Tibial nerve (tissue), 4 donors: ENCODE measurements at places on chromosomes 16 and 17. TPM values are rescaled to one million over a fixed set of nuclear protein-coding genes. Genes with fewer than 3 reads are reported as not detected.

CRHR1 gene
- not detected for total RNA-seq

TNFRSF13B gene
- total RNA-seq: not detected

NAGS gene
- total RNA-seq: 7.2 TPM

SLC16A13 gene
- 0.42 TPM for total RNA-seq

ELAC2 gene
- 73.9 TPM for total RNA-seq

ZDHHC1 gene
- total RNA-seq: 32.9 TPM

EXOSC6 gene
- 27.0 TPM for total RNA-seq

ZNF750 gene
- total RNA-seq: not detected

CDH8 gene
- not detected for total RNA-seq

CD300C gene
- total RNA-seq: 0.59 TPM

ABCC3 gene
- 8.8 TPM for total RNA-seq

SSTR5 gene
- not detected for total RNA-seq

EXOC7 gene
- total RNA-seq: 51.7 TPM

COX4I1 gene
- total RNA-seq: 318 TPM

HEATR9 gene
- total RNA-seq: not detected

FAM171A2 gene
- total RNA-seq: 5.4 TPM

KRTAP9-6 gene
- not detected for total RNA-seq

OR2C1 gene
- total RNA-seq: 0.59 TPM

TLCD1 gene
- total RNA-seq: 1.2 TPM

CCL8 gene
- total RNA-seq: not detected

RUNDC1 gene
- total RNA-seq: 14.4 TPM

KRT32 gene
- not detected for total RNA-seq

MYCBPAP gene
- total RNA-seq: 6.8 TPM

MYLK3 gene
- total RNA-seq: 1.0 TPM

NPIPB6 gene
- total RNA-seq: 6.1 TPM

GFAP gene
- total RNA-seq: 9.0 TPM

SMIM36 gene
- not detected for total RNA-seq

SP6 gene
- 0.78 TPM for total RNA-seq

OMG gene
- total RNA-seq: not detected

CLEC18B gene
- 20.0 TPM for total RNA-seq

TANGO6 gene
- total RNA-seq: 18.4 TPM

CYB5D1 gene
- total RNA-seq: 9.9 TPM

PRSS21 gene
- not detected for total RNA-seq

GEMIN4 gene
- total RNA-seq: 9.9 TPM

MRTFB gene
- total RNA-seq: 53.8 TPM

CLEC3A gene
- not detected for total RNA-seq

TM4SF5 gene
- not detected for total RNA-seq

OTOA gene
- 0.90 TPM for total RNA-seq

SYT17 gene
- total RNA-seq: 8.4 TPM

KRTAP4-5 gene
- total RNA-seq: not detected

CHST4 gene
- not detected for total RNA-seq

UBFD1 gene
- total RNA-seq: 110 TPM

PHF23 gene
- total RNA-seq: 29.7 TPM
